ENCODE measurements at places on chromosomes 7 and 10. TPM values are rescaled to one million over a fixed set of nuclear protein-coding genes. Genes with fewer than 3 reads are reported as not detected.

DNA sequence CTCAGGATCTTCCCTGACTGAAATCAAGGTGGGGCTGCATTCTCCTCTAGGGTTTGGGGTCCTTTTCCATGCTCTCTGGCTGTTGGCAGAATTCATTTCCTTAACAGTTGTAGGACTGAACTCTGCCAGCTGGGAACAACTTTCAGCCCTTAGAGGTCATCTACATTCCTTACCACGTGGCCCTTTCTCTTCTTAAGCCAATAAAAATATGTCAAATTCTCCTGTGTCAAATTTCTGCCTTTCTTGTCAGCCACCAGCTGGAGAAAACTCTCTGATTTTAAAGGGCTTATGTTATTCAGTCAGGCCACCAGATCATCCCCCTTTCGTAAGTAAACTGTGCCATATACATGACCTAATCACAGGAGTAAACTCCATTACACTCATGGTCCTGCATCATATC lies 95.3 kb upstream of the IL6 start:
- no peak for DNase-seq

- no peak for DNase-seq
Observed at GRCh38 chr10:21919117-21919516, 84.4 kb downstream of the DNAJC1 start.

DNA sequence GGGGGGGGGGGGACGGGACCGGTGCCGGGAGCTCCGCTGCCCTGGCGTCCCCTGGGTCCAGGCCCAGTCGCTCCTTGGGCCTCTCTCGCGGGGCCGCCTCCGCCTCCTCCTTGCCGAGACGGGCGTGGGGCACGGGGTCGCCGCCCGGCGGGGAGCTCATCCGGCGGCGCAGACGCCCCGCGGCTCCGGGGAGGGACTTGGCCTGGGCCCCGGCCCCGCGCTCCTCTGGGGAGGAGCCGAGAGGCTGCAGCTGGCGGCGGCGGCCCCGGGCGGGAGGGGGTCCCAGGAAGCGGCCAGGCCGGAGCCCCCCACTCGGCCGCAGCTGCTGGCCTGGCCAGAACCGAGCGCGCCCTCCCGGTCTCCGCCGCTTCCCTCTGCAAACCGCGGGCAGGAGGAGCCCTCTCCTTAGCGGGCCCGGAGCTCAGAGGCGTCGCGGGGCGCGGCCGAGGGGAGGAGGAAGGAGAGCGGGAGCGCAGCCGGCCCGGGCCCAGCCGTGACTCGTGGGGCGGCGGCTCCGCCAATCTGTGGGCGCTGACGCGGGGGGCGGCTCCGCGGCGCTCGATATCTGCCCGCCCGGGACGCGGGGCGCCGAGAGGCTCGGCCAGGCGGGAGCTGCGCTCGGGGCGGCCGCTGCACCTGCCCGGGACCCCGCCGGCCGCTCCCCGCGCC lies at the start of gene FAM20C:
FAM20C (plus strand) TSS at position 591 of the 669 bp plus-strand sequence. CDS start 629 bp downstream, outside the sequence.
- peak; percentile 78 for DNase-seq

DNA sequence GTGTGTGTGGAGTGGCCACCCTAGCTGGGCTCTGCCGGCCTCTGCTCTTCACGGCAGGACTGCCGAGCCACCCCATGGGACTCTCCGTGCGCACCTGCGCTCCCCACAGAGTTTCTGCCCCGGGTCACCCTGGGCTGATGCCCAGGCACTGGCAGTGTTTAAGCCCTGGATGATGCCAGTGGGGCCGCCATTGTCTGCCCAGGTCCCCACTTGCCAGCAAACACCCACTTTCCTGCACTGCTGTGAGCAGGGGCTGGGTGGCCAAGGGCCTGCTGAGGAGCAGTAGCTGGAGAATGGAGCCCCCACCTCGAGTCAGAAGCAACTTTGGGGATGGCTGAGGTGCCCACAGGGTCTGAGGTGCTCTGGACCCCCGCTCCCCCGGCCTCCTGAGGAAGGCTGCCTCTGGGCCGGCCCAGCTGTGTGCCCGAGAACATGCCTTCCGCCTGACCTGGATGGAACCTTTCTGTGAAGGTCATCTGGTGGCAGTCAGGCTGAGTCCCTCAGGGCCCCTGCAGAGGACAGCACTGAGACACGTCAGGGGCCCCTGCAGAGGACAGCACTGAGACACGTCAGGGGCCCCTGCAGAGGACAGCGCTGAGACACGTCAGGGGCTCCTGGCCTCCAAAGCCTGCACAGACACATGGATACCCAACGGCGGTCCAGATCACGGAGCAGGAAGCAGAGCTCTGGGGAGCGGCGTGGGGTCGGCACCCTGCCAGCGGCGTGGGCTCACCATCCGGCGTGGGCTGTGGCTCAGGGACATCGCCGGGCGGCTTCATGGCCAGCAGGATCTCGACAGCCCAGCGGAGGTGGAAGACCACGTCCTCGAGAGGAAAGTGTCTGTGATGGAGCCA lies 62.0 kb downstream of the CFAP46 start:
- no peak for DNase-seq

DNA sequence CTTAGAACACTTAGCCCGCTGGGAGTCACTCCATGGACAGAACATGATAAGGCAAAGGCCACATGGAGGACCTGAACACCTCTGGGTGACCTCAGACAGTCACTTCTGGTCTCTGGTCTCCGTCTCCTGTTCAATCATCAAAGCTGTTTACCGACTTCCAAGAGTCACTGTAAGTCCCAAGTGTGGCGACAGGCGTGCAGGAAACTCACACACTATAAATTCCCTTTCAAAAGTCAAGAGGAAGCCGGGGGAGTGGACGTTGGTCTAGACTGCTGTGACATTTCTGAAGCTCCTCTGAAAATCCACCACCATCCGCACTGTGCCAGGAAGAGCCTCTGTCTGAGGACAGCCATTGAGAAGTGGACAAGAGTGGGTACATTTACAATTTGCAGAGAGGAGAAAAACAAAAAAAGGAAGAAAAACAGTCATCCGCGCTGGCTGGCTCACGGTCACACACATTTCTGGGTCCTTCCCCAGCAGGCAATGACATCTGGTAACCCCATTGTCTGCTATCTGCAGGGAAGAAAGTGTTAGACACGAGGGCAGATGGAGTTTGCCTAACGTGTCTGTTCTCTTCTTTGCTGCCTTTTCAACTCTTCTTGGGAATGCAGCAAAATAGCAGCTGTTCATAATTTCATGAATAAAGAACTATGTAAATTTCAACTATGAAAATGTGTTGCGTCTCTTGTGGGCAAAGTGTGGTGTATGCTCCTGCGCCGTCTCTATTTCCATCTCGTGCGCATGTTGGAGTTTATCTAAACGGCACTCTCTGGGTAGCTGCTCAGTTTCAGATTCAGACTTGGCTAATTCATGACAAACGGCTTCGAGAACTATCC lies 32.9 kb upstream of the CUX1 start:
- peak; percentile 11 for DNase-seq

GRCh38 chr10:88008866-88009470 lies 145.5 kb downstream of the PTEN start:
- no peak for DNase-seq

The HYAL4 gene
- not detected for total RNA-seq
